A549 treated with CORT108297 at 1 μM for 4 hours (cell line): ENCODE measurements at places on chromosomes 11 and 22. TPM values are rescaled to one million over a fixed set of nuclear protein-coding genes. Genes with fewer than 3 reads are reported as not detected.

The MAPK8IP1 gene
- 5.4 to 6.5 TPM (median 6.3 TPM) in 5 replicates for total RNA-seq

The FOLH1 gene
- total RNA-seq, result not detected in 5 replicates

The OR51B2 gene
- total RNA-seq, result not detected in 5 replicates

The RIBC2 gene
- total RNA-seq, result 1.9 to 3.1 TPM (median 2.3 TPM) in 5 replicates

The DGCR6 gene
- 0.63 to 1.7 TPM (median 1.3 TPM) in 5 replicates for total RNA-seq

The RAB36 gene
- 5.8 to 7.8 TPM (median 7.5 TPM) in 5 replicates for total RNA-seq

The PTDSS2 gene
- total RNA-seq, result 35.2 to 48.7 TPM (median 46.0 TPM) in 5 replicates

The JAM3 gene
- total RNA-seq, result 3.8 to 4.5 TPM (median 4.4 TPM) in 5 replicates

The OR5D16 gene
- total RNA-seq, result not detected in 5 replicates

The ATP5MG gene
- 163 to 210 TPM (median 186 TPM) in 5 replicates for total RNA-seq

The SLC17A6 gene
- not detected in 5 replicates for total RNA-seq

The PRR33 gene
- total RNA-seq, result not detected in 5 replicates

The TMEM86A gene
- 0.21 to 0.62 TPM (median 0.41 TPM) in 5 replicates for total RNA-seq

The MS4A1 gene
- not detected in 5 replicates for total RNA-seq

The MRGPRX4 gene
- total RNA-seq, result not detected in 5 replicates

The RAB38 gene
- total RNA-seq, result 0.78 to 1.4 TPM (median 1.0 TPM) in 5 replicates

The TSGA10IP gene
- total RNA-seq, result not detected in 5 replicates

The DENND6B gene
- 1.6 to 4.0 TPM (median 3.7 TPM) in 5 replicates for total RNA-seq

The ANO1 gene
- 1.2 to 2.0 TPM (median 1.4 TPM) in 5 replicates for total RNA-seq

The GAB2 gene
- 3.0 to 4.9 TPM (median 4.6 TPM) in 5 replicates for total RNA-seq

The OR2AG2 gene
- 0.05 TPM in 2 of 5 replicates, not detected in the others for total RNA-seq

The DDTL gene
- 1.5 to 2.1 TPM (median 1.9 TPM) in 5 replicates for total RNA-seq

The ANGPTL5 gene
- total RNA-seq, result 0.05 TPM in 2 of 5 replicates, not detected in the others

The TESMIN gene
- total RNA-seq, result 5.2 to 7.3 TPM (median 5.9 TPM) in 5 replicates

The ABCC8 gene
- total RNA-seq, result 1.5 to 2.3 TPM (median 1.8 TPM) in 5 replicates

The ACTN3 gene
- 0.02 to 0.06 TPM in 2 of 5 replicates, not detected in the others for total RNA-seq

The SHANK3 gene
- 3.0 to 5.7 TPM (median 4.6 TPM) in 5 replicates for total RNA-seq

The POU2F3 gene
- total RNA-seq, result not detected in 5 replicates

The ISX gene
- not detected in 5 replicates for total RNA-seq

The APOL3 gene
- total RNA-seq, result 0.07 to 0.10 TPM in 2 of 5 replicates, not detected in the others

The IPO7 gene
- 84.6 to 115 TPM (median 100 TPM) in 5 replicates for total RNA-seq

The SLC25A1 gene
- total RNA-seq, result 45.3 to 65.1 TPM (median 62.6 TPM) in 5 replicates

The UPK3A gene
- not detected in 5 replicates for total RNA-seq

The SMIM35 gene
- not detected in 5 replicates for total RNA-seq

The TNNI2 gene
- 0.25 TPM in 1 of 5 replicates, not detected in the others for total RNA-seq

The FGF3 gene
- not detected in 5 replicates for total RNA-seq

The IL18BP gene
- 3.3 to 4.9 TPM (median 4.4 TPM) in 5 replicates for total RNA-seq

The CCDC83 gene
- not detected in 5 replicates for total RNA-seq

The ZFPL1 gene
- 32.3 to 35.1 TPM (median 33.5 TPM) in 5 replicates for total RNA-seq

The LRRC56 gene
- total RNA-seq, result 0.45 to 0.93 TPM (median 0.75 TPM) in 5 replicates

The MYO7A gene
- total RNA-seq, result 1.2 to 1.5 TPM (median 1.2 TPM) in 5 replicates

The SMDT1 gene
- total RNA-seq, result 22.1 to 46.6 TPM (median 40.1 TPM) in 5 replicates

The PLAAT4 gene
- total RNA-seq, result 1.3 to 2.6 TPM (median 2.0 TPM) in 5 replicates

The HDAC10 gene
- 7.2 to 15.7 TPM (median 12.1 TPM) in 5 replicates for total RNA-seq

The A4GALT gene
- total RNA-seq, result 13.4 to 19.4 TPM (median 17.6 TPM) in 5 replicates

The LMO2 gene
- 0.22 to 0.69 TPM (median 0.57 TPM) in 5 replicates for total RNA-seq

The MS4A15 gene
- total RNA-seq, result not detected in 5 replicates

The TRMT2A gene
- 14.6 to 31.5 TPM (median 29.4 TPM) in 5 replicates for total RNA-seq
